Thoracic aorta (tissue), 2 donors: ENCODE measurements at places on chromosomes 4 and X. TPM values are rescaled to one million over a fixed set of nuclear protein-coding genes. Genes with fewer than 3 reads are reported as not detected.

DNA sequence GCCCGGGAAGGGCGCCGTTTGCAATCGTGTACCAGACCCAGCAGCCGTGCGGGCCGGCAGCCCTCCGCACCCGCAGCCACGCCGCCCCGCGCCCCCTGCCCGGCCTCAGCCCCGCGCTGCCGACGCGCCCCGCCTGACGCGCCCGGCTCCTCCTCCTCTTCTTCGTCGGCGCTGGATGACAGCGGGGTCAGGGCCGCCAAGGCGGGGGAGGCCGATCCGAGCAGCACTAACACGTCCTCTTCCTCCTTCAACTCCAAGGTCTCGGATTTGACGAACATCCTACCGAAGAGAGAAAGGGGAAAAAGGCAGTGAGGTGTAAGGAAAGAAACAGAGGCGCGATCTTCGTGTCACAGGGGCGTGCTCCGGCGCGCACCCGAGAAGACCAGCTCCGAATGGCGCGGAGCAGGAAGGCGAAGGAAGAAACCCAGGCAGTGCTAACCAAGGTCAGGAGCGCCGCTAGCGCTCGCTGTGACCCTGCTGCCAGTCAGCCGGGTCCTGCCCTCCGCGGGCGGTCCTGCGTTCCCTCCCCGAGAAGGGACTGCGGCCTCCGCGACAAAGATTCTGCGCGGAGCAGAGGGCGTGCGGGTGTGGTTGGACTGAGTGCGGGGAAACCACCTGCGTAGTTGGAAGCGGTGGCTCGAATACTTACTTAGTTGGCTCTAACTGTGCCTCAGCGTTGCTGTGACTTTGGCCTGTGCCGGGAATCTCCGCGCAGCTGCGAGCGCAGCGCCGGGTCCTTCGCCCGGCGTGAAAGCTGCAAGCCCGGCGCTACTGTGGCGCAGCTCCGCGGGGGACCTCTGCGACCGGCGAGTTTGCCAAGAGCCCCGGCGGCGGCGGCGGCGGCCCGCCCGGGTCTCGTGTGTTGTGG, 548 bp downstream of the NEUROG2 start:
- no peak for DNase-seq

DNA sequence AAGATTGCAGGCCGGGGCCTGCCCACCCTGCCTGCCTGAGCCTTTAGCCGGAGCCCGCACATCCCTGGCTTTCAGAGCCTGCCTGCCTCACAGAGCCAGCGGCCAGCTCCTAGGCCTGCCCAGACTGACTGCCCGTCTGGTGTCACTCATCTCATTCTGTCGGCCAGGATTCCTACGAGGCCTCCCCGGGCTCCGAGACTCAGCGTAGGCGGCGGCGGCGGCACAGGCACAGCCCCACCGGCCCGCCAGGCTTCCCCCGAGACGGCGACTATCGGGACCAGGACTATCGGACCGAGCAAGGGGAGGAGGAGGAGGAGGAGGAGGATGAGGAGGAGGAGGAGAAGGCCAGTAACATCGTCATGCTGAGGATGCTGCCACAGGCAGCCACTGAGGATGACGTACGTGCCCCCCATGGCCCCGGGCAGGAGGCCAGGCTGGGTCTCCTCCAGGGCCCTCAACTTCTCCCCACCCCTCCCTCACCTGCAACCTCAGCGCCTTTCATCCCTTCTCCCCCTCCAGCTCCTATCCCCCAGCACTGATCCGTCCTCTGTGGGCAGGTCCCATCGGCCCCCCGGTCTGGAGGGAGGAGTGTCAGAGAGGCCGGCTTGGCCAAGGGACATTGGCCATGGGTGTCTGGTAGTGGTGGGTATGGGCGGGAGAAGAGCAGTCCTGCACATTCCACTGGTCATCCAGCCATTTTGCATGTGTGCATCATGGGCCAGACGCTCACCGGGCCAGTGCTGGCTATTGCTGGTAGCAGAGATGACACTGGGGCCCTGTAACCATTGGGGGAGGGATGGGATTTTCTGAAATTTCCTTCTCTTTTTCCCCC, 22.6 kb upstream of the UBA1 start:
- no peak for DNase-seq

- no peak for DNase-seq
Observed at GRCh38 chrX:39774774-39775328, 322.9 kb downstream of the BCOR start.

GRCh38 chrX:155874571-155875244, 6.4 kb upstream of the VAMP7 start:
- no peak for DNase-seq

DNA sequence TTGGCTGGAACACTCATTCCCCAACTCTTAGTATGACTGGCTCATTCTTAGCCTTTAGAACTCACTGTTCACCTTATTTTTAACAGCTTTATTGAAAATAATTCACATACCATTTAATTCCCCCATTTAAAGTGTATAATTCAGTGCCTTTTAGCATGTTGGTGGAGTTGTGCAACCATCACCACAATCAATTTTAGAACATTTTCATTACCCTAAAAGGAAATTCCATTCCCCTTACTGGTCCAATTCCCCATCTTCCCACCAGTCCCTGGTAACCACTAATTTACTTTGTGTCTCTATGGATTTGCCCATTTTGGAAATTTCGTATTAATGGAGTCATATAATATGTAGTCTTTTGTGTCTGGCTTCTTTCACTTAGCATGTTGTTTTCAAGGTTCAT, 19.7 kb downstream of the NHSL2 start:
- no peak for DNase-seq

GRCh38 chr4:169815606-169816005, 57.9 kb upstream of the HPF1 start:
- no peak for DNase-seq

DNA sequence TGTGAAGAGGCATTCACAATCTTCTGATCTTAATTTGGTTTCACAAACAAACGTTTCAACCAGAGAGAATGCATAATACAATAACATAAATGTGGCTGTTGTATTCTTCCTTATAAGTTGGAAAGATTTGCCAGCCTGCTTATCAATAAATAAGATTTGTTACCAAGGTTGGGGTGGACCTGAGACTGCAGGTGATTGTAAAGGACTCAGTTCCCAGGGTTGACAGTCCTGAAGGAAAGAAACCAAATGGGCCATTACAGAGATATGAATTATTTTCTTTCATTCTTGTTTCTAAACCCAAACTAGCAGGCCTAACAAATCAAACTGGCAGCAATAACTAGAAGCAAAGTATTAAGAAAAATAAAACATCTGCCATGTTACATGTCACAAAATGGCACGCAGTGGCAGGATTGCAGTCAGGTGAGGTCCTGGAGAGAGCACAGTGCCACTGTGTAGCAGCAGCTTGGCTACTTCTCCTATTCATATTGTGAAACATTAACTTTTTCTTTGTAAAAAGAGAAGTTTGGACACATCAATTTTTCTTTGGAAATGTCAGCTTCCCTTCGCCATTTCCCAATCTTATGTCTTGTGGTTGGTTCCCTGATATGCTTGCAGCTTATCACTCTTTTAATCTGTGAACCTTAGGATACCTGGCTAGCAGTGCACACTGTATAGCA, 133.8 kb upstream of the EMCN start:
- no peak for DNase-seq

DNA sequence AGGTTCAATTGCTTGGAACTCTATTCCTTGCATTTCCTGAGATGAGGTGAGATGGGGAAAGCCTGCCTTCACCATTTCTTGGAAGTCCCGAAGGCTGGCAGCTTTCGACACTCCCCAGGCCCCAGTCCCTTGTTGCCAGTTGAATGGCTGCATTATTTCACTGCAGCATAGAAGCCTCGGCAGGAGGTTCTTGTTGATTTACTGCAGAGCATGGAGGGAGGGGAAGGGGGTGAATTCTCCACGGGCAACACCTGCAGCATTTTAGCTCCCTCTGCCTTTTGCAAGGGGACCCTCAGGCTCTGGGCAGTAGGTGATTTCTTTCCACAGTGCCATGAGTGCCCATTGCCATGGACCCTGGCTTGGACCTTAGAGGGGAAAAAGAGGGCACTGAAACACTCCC, 10.7 kb upstream of the BCLAF3 start:
- no peak for DNase-seq

DNA sequence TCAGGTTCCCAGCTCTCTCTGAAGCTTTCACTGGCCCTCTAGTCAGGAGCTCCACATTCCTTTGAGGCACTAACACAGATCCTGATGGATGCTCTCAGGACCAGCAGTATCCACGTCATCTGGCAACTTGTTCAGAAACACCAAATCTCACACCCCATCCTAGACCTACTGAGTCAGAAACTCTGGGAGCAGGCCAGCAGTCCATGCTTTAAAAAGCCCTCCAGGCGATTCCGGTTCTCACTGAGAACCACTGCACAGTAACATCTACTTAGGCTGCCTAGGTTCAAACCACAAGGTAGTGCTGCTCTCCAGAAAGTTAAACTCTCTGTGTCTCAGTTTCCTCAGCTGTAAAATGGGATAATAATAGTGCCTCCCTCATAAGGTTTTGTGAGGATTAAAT, 55.3 kb downstream of the CCDC158 start:
- DNase-seq: no peak

The RLIM gene
- 25.9 TPM for total RNA-seq

The GPR50 gene
- not detected for total RNA-seq

The PNMA5 gene
- not detected for total RNA-seq

The USP9X gene
- total RNA-seq: 87.8 TPM

The GYPE gene
- not detected for total RNA-seq

The NAT8L gene
- not detected for total RNA-seq
